ENCODE measurements at places on chromosomes 7 and 10.
A peak's percentile ranks its signal among the peaks of the same experiment; 100 is the strongest.

GRCh38 chr10:100482181-100482833 is 19.5 kb downstream of the WNT8B start:
- DNase-seq, result peak; percentile 69

DNA sequence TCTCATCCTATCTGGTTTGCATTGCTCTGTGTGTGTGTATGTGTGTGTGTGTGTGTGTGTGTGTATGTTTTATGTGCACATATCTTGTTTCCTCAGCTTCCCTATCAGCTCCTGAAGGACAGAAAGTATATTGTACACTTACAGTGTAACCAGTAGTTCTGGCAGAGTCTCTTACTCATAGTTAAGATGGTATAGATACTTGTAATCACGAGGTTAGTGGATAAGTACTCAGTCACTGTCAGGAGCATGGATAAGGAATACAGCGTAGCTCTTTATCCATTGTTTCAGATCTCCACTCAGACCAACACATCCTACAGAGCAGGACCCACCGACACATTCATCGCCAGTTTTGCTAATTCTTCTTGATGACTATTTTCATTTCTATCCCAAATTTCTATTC is 275.0 kb downstream of the TSPAN12 start:
- DNase-seq, result no peak

DNA sequence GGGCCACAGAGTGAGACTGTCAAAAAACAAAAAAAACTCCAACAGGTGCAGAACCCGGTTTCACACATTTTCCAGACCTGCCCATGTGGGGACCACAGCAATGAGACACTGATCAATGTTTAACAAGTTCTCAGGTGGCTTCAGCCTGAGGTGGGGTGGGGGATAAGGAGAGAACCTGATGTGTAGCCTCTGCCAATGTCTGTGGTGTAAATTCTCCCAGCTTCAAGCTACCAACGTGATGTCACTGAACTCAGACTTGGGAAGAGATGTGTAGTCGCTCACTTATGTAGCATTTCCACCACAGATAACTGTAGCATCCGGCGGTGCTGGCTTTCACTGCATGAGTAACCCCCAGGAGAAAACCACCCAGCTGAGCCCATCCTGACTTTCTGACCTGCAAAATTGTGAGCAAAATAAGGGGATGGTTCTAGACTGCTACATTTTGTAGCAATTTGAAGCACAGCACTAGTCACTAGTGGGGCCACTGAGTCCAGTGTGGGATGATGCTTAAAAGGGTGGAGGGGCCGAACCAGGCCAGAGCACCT is 13.8 kb upstream of the TNRC18 start:
- DNase-seq, result no peak

DNA sequence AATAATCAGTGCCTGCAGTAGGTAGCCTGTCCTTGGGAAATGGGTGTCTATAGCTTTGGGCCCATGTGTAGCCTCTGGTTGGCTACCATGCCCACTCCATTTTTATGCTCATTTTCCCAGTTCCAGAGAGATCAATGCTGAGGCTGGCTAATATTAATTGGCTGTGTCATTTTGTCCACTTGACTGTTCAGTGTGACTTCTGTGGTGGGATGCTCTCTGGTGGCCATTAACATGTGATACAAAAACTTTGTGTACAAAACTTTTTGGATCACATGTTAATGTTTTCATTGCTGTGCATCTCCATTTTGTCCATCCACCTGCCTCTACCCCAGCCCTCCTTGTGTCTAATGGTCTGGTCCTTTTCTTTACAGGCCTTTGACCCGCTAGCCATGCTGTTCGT is 22.7 kb downstream of the VIM start:
- DNase-seq, result no peak

DNA sequence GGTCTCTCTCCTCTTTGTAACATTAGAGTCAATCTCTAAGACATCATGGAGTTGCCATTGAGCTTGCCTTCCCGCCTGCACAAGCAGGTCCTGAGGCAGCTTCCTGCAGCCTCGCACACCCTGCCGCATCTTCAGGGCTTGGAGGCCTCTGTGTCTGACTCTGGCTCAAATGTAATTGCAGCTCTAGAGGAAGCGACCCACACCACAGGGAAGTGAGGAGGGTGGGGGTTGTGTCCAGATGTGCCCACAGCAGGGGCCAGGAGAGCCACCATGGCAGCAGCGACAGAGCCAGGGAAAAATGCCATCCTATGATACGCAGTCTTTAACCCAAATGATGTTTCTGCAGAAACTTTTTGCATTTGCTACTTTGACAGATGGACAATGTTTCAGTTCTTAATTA is 216.0 kb upstream of the ZNF32 start:
- no peak for DNase-seq

GRCh38 chr10:122019414-122019975 is 30.5 kb downstream of the TACC2 start:
- no peak for DNase-seq

DNA sequence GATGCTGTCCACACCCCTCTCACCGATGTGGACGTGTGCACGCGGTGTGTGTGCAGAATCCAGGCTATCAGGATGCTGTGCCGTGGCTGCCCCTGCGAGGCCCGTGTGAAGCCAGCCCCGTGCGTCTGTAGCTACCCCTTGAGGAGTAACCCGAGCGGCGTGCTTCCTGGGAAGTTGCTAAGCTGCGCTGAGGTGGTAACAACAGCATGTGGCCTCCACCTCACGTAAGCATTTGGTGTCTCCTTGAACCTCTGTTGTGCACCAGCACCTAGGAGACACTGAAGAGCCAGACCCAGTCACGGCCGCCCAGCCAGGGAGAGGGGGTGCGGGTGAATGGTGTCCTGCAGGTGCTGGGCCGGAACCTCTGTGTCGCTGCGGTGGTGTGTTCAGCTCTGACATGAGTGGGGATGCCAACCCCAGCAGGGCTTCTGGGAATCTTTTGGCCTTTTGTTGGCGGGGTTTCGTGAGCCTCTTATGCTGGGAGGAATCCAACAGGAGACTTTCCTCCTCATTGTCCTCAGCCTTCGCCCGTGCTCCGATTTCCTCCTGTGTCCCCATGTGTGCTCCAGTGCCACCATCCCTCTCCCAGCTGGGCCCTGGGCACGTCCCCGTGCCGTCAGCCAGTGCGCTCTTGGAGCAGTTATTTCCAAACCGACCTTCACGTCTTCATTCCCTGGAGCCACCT is 60.4 kb downstream of the DNAJB6 start:
- DNase-seq, result no peak

DNA sequence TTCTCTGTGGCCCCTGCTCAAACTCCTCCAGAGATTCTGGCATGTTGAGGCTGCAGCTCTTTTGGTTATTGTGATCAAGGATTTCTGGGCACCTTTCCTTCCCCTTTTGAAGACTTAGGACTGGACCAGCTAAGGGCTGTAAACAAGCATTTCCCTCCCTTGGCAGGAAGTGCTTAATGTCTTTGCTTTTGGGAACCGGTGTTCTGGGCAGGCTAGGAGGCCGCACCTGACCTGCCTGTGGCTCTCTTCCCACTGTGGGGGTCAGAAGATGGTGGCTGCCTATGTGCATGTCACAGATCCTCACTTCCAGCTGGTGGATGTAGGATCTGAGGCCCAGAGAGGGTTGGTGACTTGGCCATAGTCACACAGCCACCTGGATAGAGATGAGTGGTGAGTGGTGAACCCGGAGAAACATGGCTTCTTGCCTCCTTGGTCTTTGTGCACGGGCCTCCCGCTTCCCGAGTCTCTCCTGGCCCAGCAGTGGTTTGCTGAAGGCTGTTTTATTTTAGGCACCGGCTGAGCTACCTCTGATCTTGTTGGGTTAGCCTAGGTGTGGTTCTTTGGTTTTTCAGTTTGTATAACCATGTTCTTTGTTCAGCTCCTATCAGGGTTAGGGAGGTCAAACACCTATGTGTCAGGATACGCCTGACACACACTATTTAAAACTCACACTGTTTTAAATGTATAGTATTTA is 82.0 kb downstream of the GRK5 start:
- no peak for DNase-seq

- no peak for DNase-seq
These were observed 119.2 kb downstream of the TMEM178B start for GRCh38 chr7:141193066-141193465.

DNA sequence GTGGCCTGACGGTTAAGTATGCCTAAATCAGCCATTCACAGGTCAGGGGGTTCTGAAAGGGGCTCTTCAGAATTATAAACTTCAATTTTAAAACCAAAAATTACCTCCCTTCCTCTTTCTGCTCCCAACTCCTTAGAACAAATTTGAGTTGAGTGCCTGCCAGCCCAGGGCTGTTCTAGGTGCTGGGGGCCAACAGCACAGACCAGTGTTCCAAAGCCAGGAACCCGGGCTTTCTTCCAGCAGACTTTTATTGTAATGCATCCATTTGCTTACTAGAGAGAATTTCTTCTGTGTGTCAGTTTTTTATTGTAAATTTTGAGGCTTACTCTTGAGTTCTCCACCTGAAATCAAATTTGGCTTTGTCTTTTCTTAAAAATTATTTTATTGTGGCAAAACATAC is 238.5 kb downstream of the CACNB2 start:
- no peak for DNase-seq

GRCh38 chr10:110629680-110630191 is 14.4 kb upstream of the RBM20 start:
- DNase-seq, result no peak

DNA sequence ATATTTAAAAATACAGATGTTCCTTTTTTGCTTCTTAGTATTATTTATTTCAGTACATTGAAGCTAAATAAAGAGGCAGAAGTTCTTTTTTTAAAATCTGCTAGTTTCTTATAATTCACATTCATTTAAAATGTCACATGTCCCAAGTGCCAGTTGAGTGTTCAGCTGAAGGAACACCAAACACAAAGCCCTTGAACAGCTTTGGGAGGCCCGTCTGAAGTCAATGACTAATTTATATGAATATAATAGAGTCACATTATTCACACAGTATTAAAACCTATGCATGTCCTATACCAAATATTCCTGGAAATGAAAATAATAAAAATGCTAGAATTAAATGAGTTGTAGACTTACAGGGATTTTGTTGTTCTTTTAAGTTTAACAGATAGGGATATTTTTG is 70.3 kb downstream of the GNAI1 start:
- DNase-seq, result no peak

GRCh38 chr7:114979388-114979787 is 57.5 kb downstream of the MDFIC start:
- DNase-seq, result no peak

All from stimulated activated CD4-positive, alpha-beta T cell treated with anti-CD3 and anti-CD28 coated beads, Interleukin-2, amount 100 ng/mL, for 24 hours (primary cell).